Spinal cord (tissue), 10 donors: ENCODE measurements at places on chromosomes 7 and 10. TPM values are rescaled to one million over a fixed set of nuclear protein-coding genes. Genes with fewer than 3 reads are reported as not detected.

Gene TET1
- 6.8 TPM for polyA plus RNA-seq

Gene AUTS2
- polyA plus RNA-seq = 214 TPM

Gene DGKI
- polyA plus RNA-seq = 12.4 TPM

DNA sequence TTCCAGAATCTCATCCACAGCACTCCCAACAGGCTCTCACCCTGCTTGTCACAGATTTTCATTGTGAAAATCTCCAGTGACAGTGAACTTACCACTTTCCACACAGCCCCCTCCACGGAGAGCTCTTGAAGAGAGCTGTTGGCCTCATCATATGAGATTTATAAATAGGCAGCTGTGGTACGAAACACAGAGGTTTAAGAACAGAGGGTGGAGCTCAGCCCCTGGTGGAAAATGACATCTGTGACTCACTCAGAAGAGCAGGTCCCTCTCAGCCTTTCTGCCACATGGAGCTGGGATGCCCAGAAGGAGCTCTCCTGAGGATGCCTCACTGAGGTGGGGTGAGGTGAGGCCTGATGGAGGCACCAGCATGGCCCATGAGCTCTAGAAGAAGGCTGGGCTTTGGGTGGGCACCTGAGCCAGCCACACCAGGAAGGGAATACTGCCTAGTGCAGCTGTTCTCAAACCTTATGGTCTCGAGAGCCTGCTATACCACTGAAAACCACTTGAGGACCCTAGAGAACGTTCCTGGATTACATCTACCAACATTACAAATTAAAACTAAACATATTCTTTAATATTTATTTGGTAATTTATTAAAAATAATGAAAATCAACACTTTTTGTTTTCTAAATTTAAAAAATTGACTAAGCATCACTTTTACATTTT is 25.8 kb upstream of the EEPD1 start:
- no peaks in the 10 kb centered on the region for H3K36me3 ChIP-seq
- DNase-seq = no peak
- H3K4me3 ChIP-seq = no peak overlapping the region
- H3K4me1 ChIP-seq = peaks cover 11% of the 10 kb centered on the region

- no peak for DNase-seq
- peak overlapping the region; percentile 26 for H3K4me3 ChIP-seq
- H3K27ac ChIP-seq = peak overlapping the region; percentile 25
- H3K4me1 ChIP-seq = peaks cover 88% of the 10 kb centered on the region
Observed at GRCh38 chr10:44977287-44978212, 1.1 kb downstream of the DEPP1 start.

DNA sequence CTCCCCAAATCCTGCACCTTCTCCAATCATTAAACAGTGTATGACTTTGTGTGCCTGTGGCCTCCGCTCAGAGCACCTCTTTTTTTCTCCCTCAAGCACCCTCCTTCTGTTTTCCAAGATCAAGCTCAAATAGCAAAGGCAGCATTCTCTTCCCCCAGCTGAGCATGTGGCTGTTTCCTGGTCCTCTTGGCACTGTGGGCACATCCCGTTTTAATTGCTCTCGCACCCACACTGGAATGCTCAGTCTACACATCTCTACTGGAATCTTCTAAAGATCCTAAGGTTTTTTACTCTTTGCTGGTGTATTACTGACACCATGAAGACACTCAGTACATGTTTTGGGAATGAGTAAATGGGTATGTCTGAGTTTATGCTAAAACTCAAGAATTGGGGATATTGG is 107.4 kb downstream of the WDFY4 start:
- DNase-seq = no peak
- H3K27me3 ChIP-seq = no peaks in the 10 kb centered on the region
- no peak overlapping the region for H3K4me3 ChIP-seq
- H3K4me1 ChIP-seq = peaks cover 5% of the 10 kb centered on the region
- H3K27ac ChIP-seq = no peak overlapping the region
- no peaks in the 10 kb centered on the region for H3K36me3 ChIP-seq
